ENCODE measurements at places on chromosomes 6 and 20.

DNA sequence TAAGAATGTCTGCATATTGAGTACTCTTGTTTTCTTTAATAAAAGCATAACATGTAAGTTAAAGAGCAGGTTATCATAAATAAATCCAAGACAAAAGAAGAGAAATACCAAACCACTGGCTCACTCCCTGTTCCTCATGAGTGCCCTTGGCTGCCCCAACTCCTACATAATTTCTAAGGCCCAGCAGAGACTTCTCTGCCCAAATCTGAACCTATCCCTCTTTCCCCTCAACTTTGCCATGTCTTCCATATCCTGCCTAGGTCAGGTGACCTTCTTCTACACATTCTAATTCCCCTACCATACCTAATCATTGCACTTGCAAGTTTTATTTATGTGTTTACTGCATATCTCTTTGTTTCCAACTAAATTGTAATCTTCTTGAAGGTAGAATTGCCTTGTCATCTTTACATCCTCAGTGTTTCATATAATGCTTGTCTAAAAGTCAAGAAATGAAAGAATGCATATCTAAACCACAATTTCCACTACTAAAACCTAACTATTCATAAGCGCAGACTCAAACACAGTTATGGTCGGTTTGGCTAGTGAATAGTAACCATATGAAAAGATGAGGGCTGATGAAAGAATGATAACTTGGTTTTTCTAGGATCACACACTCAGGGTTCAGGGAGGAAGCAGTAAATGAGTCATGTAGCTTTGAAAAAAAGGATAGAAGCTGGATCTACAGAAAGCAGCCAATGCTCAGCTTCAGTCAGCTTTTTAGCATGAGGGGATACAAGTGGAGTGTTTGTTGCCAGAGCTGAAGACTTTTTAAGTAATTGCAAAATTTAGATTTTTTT is 53.3 kb upstream of the EYA4 start:
- no peak for DNase-seq

DNA sequence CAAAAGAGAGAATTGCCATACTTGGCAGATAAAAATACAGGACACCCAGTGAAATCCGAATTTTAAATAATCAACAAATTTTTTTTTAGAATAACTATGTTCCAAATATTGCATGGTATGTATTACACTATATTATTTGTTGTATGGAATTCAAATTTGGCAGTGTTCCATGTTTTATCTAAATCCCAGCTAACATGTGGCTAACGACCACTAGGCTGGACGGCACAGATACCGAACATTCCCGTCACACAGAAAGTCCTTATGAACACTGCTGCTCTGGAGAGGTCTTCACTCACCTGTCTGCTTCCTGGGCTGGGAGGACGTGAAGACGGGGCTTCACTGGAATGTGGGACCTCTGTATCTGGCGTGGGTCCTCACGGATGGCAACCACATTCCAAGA is 32.8 kb downstream of the SNX5 start:
- DNase-seq: no peak

DNA sequence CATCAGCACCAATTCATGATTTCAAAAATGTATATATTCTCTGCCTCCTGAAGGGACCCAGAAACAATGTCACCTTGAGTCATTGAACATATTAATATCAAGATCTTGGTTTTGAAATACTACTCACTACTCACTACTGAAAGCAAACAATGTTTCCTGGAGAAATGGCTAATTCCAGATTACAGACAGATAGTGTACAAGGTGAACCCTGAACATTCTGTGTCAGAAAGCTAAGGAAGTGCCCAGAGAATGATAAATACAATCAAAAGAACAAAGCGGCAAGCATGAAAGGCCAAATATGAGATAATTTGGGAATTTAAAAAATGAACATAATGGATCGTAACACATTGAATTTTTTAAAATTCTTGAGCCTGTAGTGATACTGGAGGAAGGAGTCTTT is 101.5 kb upstream of the TENT5A start:
- DNase-seq: no peak

GRCh38 chr6:156113631-156114030 is 658.0 kb upstream of the NOX3 start:
- DNase-seq: no peak

GRCh38 chr6:125957845-125958244 is 1.3 kb downstream of the HINT3 start:
- DNase-seq: peak; percentile 42

DNA sequence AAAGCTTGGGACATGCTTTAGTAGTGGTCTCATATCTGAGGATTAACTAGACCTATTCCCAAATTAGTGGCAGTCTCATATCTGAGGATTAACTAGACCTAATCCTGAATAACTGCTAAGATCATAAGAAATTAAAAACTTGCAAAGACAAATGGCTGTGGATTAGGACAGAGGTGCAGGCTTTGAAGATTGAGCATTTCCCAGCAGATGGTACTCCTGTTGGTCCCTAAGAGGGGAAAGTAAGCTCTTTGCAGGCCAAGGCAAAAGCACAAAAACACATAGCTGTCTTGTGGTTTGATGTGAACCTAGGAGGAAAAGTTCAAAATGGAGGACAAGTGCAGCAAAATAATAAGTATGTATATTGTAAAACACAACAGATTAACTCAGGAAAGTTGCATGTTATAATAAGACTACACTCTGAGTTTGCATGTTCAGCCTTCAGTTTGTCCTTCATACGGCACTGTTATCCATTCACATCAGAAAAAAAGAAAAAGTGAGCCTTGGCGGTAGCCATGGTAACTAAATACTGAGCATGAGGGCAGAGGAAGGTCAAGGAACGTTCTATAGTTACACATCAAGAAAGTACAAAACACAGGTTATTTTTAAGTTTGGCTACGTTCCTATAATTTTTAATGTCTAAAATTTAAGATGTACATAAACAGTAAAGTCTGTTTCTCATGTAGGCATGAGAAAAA is 62.8 kb downstream of the FILIP1 start:
- no peak for DNase-seq

GRCh38 chr6:156345700-156346099 is 431.5 kb upstream of the ARID1B start:
- no peak for DNase-seq

DNA sequence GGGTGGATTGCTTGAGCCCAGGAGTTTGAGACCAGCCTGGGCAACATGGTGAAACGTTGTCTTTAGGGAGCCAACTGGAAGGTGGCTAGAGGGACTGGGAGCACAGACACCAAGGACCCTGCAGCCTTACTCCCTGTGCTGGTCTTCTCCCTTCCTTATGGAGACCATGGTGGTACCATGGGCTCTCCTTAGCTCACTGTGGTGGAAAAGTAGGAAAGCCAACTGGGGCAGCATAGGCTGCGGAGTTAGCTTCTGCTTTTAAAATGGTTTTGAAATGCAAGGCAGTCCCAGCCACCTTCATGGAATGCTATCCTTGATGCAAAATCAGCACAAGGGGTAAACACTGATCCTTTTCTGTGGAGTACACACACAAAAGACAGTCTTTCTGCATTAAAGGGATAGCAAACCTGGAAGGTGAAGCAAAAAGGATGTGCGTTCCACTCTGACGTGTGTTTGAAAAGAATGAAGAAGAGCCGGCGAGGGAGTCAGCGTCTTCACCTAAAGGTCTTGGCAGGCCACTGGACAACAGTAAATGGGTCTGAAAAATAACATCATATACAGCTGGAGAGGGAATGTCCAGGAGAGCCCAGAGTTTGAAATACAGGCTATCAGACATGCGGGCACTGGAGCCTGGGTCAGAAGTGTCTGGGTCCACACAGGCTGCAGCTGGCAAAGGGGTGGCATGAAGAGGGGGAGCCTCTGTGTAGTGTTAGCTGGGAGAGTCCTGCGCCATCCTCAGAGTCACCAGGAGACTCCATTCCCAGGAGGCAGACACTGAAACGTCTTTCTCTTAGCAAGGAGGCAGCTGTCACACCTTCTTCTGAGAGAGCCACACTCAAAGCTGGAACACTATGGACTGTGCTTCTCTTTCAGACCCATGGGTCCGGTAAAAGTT is 58.5 kb downstream of the GPR6 start:
- DNase-seq: no peak

DNA sequence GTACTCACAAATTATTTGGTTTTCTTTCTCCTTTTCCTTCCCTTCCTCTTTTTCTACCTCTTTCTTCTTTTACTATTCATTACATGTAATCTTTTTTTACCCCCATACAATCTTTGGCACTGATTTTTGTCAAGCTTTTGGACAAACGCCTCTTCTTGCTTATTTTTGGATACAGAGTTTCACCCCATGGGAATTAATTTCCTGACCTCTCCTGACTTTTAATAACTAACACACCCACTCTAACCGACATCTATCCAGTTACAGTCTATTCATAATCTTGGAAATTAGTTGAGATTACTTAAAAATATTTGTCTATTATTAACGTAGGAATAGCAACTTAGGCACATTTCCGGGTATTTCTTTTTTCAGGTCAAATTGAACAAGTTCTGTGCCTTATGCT is 101.2 kb downstream of the HDGFL1 start:
- no peak for DNase-seq

DNA sequence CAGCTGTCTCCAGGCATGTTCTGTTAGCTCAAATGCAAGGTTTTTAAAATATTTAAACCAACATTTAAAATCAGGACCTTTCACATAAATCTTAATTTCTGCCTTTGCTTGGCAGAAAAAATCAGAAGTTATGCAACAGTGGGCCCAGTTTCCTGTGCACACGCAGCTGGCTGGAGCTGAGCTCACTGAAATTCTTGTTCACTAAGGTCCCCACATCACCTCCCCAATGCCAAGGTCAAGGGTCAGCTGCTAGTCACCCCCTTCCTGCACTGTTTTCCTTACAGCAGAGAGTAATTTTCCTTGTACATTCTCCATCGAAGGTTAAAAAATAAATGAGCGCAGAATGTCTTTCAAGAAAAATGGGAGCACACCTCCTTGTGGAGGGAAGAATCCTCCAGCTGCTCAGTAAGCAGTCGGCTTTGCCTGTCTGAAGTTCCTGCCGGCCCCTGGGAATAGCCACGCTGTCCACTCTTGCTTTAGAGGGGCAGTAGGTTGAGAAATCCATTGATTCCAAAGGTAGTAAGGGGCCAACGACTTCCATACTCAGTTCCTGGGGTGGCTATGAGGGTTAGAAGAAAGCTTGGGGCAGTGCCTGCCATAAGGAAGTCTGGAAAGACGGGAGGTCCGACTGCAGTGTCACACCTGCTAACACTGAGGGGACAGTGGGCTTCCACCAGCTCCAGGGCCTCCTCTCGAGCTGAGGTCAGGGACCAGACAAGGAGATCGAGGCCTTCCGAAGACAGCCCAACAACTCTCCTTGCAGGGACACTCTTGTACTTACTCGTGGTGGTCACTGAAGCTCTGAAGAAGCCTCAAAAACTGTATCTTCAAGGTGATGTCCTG is 56.8 kb downstream of the MYH7B start:
- DNase-seq: no peak

DNA sequence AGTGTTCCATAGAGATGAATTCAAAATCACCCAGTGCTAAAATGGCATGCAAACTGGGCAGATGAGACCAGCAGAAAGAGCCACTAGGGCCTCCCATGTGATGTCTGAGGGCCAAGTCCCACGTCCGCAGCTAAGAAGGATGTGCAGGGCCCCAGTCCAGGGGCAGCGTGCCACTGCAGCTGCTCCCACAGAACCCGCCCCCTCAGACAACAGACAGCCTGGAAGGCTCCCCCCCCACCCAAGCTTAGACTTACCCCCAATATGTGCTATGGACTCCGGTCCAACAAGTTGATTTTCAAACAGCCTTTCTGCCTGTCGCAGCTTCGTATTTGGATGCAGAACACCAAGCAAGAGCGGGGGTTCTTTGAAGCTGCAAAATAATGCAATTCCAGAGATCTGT is 14.0 kb downstream of the APMAP start:
- no peak for DNase-seq

- no peak for DNase-seq
Measured at GRCh38 chr6:156809034-156809433, 31.9 kb downstream of the ARID1B start.

- DNase-seq: no peak
Measured at GRCh38 chr6:71395731-71396409, 107.3 kb downstream of the OGFRL1 start.

DNA sequence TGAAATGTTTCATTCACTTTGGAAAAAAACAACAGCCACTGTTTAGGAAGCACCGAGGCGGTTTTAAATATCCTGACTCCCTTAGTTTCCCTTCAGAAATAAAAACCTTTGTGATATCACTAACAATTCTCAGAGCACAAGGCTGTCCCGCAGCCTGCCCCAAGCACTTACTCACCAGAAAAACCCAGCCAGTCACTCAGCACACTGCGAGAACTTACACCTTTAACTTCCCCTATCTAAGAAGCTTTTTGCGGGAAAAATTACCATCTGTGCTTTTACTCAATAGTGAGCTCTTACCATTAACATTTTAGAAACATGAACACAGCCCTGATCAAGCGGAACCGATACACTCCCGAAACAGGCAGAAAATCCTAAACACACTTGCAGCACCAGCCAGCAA is 9.3 kb downstream of the ZBTB46 start:
- no peak for DNase-seq

DNA sequence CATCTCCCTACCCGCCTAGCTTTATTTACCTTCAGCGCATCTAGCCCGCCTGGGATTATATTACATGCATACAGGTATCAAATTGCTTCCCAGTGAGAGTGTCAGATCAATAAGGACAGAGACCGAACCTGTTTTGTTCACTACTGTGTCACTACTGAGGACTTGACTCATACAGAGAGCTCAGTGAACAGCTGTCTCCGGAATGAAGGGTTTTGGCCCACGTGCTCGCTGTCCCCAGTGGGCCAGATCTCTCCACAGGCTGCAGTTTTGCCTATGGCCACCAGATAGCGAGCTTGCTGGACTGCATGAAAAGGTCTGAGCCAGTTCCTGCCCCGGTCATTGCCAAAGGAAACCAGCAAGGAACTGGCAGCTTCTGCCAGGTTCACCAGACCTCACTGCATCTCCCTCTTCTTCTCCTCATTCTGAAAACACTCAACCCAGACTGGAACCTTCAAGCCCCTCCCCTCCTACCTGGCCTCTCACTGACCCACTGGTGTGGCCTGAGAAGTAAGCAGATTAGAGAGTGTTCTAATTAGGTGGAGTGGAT is 150.8 kb downstream of the ZMYND8 start:
- peak; percentile 72 for DNase-seq

DNA sequence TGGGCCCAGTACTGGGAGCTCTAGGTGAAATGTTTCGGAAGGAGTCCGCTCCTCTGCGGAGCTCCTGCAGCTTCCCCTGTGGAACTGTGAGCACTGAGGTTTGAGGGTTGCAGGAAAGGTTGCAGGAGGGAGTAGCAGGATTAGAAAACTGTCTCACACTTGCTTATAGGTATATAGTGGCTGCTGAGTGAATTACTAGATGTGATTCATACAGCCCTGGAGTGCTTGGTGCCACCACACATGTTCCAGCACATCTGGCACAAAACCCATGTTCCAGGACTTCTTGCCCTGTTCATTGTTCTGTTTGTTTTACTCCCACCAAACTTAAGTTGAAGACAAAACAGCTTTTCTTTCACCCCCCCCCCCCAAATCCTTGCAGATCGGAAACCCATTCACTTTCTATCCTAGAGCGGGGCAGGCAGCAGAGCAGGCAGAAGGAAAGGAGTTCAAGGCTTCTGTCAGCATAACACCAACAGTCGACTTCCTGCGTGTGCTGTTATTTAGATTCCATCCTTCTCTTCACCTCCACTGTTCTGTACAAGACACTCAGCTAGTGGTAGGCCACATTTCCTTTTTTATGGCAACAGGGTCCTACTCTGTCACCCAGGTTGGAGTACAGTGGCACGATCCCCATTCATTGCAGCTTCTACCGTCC is 669 bp upstream of the PEX6 start:
- DNase-seq: no peak

GRCh38 chr6:13579911-13580310 is 5.5 kb downstream of the SIRT5 start:
- no peak for DNase-seq

GRCh38 chr20:47269309-47270165 is 87.0 kb downstream of the ZMYND8 start:
- DNase-seq: no peak

- no peak for DNase-seq
Measured at GRCh38 chr6:124438546-124439065, 523.6 kb upstream of the RNF217 start.
